ENCODE measurements at places on chromosomes 3 and 15.

DNA sequence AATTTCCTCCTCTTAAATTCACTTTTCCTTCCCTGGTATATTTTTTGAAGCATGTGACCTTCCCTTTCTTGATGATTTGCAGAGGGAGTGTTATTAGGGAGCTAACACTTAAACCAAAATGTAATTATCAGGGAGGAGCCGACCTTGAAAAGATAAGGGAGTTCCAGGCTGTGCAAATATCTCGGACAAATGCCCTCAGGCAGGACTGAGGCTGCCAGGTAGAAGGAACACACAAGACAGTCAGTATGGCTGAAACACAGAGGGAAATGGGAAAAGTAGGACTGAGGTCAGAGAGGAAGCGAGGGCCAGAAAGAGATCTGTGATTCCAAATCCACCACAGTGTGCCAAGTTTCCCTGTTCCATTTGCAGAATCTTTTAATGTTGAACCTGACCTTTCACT lies 221.0 kb downstream of the CNTN3 start:
- no peak for DNase-seq

GRCh38 chr15:39974656-39975230 lies 40.8 kb downstream of the EIF2AK4 start:
- DNase-seq: no peak

GRCh38 chr3:186149319-186149960 lies 40.6 kb upstream of the ETV5 start:
- no peak for DNase-seq

GRCh38 chr3:78690766-78691165 lies 1077.0 kb downstream of the ROBO1 start:
- DNase-seq: no peak

- no peak for DNase-seq
These were observed 23.2 kb downstream of the GPR176 start for GRCh38 chr15:39896846-39897245.

DNA sequence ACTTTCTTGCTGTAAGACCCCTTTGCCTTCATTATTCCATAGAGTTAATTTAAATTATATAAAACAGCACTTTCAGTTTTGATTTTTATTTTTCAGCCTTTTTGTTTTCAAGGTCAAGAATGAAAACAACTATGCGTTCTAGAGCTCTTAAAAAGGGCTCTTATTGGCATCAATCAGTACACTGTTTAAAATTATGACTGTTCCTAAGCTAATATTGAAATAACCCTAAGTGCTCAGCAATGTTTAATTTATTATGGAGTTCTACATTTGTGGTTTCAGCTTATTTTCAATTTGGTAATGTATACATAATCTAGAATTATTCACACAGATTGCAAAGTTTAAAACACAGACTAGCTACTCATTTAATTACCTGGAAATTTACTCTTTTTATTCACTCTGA lies 179.4 kb downstream of the MBNL1 start:
- DNase-seq: no peak

GRCh38 chr15:74272812-74273211 lies 36.7 kb downstream of the CCDC33 start:
- no peak for DNase-seq

DNA sequence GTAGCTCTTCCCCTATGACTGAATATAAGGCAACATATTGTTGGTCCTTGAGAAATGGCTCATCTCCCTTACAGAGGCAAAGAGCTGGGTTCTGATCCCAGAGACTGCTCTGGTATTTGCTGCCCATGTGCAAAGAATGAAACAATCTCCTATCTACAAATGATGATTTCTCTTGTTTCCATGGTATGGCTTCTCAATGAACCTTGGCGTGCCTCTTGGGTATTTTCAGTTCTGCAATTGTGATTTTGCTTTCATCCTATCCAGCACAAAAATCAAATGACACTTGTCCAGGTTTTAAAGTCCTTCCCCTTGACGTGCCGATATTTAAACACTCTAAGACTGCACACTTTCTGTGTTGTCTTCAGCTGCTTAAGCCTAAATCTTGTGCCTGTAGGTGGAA lies 109.8 kb upstream of the NR2F2 start:
- DNase-seq: no peak

GRCh38 chr3:108085810-108086350 lies 5.0 kb downstream of the CD47 start:
- no peak for DNase-seq

DNA sequence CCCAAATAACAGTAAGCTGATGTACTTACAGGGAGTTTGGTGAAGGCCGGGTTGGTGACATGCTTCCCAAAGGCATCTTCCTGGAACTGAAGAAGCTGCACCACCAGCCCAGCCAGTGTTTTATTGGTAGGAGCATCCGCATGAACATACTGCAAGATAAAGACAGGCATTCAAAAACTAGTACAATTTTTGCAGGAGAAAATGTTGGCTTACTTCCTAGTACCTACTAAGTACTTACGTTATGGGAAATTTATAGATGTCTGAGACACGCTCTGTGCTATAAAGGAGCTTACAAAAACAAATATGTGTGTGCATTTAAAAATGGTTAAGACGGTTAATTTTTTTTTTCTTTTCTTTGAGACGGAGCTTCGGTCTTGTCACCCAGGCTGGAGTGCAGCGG lies 8.9 kb downstream of the SMARCC1 start:
- DNase-seq: no peak

GRCh38 chr15:40198355-40199085 lies 37.7 kb downstream of the BUB1B start:
- DNase-seq: no peak

GRCh38 chr3:124831628-124832199 lies 55.5 kb downstream of the ITGB5 start:
- DNase-seq: no peak

- peak; percentile 98 for DNase-seq
These were observed 175.3 kb upstream of the HES1 start for GRCh38 chr3:193960487-193961274.

DNA sequence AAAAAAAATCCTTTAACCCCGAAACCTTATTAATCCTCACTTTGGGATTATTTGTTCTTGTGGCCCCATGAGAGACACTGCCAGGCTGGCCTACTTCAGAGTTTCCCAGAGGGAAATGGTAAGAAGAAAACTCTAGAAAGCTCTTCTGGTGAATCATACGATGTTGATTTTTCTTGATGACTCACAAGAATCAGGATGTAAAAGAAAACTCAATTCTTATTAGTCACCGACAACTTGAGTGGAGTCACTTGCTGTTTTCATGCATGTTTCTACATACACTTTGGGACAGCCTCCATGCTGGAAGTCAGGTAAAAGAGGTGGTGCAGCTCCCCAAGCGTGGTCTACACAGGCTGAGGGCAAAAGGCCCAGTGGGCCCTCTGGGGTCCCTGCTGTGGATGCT lies 42.8 kb downstream of the MYO5C start:
- DNase-seq: peak; percentile 75

Data from COLO829 (cell line).